Naive thymus-derived CD4-positive, alpha-beta T cell (primary cell): ENCODE measurements at places on chromosomes 16 and 17. TPM values are rescaled to one million over a fixed set of nuclear protein-coding genes. Genes with fewer than 3 reads are reported as not detected.

Gene SLFN11
- 5.5 TPM for polyA plus RNA-seq

Gene GPR139
- polyA plus RNA-seq, result not detected

Gene KRT33A
- polyA plus RNA-seq, result not detected

Gene SLC13A2
- polyA plus RNA-seq, result not detected

Gene DPEP1
- not detected for polyA plus RNA-seq

Gene ITGAX
- 0.05 TPM for polyA plus RNA-seq

Gene VMO1
- not detected for polyA plus RNA-seq

Gene SLC9A5
- 0.11 TPM for polyA plus RNA-seq

Gene PLA2G10
- polyA plus RNA-seq, result not detected

Gene GDPD3
- polyA plus RNA-seq, result not detected
